ENCODE measurements at places on chromosomes 13 and 19.

- DNase-seq = no peak
These were observed 3.9 kb downstream of the MBNL2 start for GRCh38 chr13:97226013-97226412.

DNA sequence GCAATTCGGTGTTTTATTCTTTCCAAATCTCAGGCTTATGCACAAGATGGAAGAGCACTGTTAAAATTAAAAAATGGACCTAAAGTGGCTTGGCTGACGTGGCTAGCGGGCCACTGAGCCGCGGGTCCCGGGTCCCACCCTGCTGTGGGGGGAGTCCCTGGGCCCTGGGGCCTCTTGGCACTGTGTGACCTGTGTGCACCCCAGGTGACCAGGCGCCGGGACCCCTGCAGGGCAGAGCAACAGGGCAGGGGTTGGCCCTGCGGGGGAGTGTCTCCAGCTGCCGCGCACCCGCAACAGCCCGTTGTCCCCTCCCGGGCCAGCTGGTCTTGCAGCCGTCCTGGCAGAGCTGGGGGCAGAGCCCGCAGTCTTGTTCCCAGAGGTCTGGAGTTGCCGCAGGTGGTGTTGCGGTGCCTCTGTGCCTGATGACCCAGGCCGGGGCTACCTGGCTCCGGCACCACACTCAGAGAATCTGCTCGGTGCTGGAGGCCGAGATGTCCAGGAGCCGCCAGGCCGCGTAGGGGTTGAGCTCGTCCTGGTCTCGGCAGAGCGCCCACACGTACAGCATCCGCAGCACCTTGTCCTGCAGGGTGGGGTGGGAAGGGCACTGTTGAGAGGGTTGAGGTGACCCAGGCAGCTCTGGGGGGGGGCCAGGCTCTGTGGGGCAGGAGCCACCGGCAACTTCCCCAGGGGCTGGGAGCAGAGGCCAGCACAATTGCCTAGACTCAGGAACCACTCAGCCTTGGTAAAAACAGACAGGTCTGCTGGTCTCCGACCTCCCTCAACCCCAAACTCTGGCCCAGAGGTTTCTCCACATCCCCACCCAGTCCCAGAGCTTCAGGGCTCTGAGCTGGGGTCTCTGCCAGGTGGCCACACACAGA is 1.0 kb upstream of the CTXN1 start:
- no peak for DNase-seq

- no peak for DNase-seq
These were observed 1487.0 kb upstream of the SLC10A2 start for GRCh38 chr13:104553186-104553585.

DNA sequence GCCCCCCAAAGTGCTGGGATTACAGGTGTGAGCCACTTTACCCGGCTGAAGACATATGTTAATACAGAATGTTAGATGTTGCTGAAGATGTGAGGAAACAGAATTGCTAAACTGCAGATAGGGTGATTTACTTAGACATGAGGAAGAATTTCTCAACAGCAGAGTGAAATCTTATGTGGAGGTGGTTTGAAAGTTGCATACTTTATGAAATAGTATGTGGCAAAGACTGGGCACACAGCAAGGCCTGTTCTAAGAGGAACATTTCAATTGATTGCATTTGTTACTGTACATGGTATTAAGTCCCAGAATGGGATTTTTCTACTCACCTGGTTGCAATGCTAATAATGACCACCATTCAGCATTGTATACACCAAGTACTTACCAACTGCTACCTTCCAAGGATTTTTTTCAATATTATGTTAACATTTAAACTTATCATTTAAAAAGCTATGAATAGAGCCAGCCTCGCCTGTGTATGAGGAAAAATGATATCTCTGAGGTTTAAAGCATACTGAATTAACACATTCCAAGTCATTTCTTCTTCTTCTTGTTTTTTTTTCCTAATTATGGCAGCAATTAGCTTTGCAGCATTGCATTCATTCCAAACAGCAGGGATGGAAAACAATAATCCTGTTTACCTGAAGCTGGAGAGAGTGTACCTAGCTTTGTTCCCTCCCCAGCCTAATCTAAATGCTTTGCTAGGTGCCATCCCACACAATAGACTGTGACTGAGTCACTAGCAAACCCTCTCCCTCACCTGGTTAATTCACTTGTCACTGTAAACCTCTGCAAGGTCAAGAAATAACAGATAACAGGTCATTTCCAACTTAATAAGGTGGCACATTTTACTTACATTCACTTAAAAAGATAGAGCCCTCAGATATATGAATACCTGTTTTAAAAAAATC is 19.4 kb upstream of the KLF5 start:
- DNase-seq = no peak

Data from activated naive CD4-positive, alpha-beta T cell treated with anti-CD3 and anti-CD28 coated beads, Interleukin-2, amount 50 U/mL, for 72 hours (primary cell).